ENCODE measurements at places on chromosomes 16 and 17.
A peak's percentile ranks its signal among the peaks of the same experiment; 100 is the strongest.

- no peak for DNase-seq
Observed at GRCh38 chr17:1077986-1078711, 81.2 kb downstream of the TIMM22 start.

GRCh38 chr16:28984619-28985135 lies at the start of gene LAT:
Gene LAT (plus strand): TSS chr16:28985052. CDS start chr16:28985418, 366 bp downstream.
- no peak for DNase-seq

- DNase-seq = no peak
Observed at GRCh38 chr16:3838600-3839401, 41.7 kb downstream of the CREBBP start.

DNA sequence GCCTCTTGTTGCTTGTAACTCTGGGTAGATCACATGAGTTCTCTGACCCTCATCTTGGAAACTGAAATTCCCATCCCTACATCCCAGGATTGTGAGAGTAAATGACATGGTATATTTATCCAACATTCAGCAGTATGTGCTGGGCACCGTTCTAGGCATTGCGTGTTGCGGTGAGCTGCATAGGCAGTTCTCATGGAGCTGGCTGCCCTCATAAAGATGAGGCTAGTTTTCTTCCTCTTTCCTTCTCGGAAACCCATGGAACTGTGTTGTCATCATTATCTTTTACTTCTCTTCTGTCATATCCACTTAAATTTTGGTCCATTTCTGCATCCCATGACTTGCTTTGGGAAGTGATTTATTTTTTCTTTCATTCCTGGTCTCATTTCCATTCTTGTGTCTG lies 17.2 kb downstream of the CMIP start:
- DNase-seq = no peak

- DNase-seq = no peak
Observed at GRCh38 chr16:19186408-19186807, 18.4 kb downstream of the SYT17 start.

DNA sequence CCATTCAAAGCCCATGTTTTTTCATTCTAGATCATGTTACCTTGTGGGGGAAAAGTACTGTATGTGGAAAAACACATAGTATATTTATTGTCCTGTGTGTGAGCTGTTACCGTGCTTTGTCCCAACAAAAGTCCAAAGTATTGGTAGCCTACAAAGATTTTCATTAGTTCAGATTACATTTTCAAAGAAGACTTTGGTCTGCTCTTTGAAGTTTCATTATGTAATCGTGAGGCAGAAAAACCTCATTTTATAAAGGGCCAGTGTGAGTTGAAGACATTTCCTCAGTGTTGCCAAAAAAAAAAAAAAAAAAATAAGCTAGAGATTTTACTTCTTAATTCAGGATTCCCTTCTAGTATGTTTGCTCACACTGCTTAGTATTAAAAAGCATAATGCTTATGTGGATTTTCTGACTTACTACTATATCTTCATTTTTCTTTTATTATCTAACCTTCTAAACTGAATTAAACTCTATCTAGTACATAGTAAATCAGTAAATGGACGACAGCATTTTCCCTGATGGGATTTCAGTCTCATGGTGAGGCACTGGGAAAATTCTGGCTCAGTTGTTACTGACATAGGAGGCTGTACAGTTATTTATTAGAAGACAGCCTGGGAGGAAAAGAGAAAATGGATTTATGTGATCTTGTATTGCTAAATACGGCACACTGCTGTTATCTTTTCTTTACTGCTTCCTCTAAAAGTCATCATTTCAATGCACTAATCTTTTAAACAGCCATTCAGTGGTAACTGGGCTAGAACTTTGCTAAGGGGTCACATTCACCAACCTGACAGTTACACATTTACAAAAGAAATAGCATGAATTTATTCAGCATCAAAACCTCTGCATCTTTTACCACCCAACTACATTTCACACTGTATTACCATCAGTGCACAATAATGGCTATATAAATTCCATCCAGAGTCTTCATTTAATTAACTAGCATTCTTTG lies 100.6 kb downstream of the STXBP4 start:
- no peak for DNase-seq

DNA sequence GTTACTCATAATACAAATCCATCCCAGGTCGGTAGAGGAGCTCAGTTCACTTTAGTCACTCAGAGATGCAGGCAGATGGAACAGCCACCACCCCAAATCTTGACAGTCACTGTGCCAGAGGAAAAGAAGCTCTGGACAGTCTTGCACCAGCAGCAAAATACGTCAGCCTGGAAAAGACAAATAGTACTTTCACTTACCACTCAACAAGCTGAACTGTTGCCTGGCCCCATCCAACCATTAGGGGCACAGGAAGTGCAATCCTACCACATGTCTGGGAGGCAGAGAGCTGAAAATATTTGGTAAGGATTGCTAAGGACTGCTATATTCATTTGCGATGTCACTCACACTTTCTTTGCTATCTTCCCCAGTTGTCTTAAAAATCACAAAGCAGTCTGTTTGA lies 239.1 kb upstream of the TOX3 start:
- DNase-seq = no peak

- no peak for DNase-seq
Observed at GRCh38 chr17:51289696-51290111, 29.4 kb downstream of the UTP18 start.

GRCh38 chr16:54236773-54237172 lies 49.8 kb downstream of the IRX3 start:
- DNase-seq = peak; percentile 46

GRCh38 chr17:15511142-15511541 lies 43.7 kb upstream of the CDRT4 start:
- no peak for DNase-seq

DNA sequence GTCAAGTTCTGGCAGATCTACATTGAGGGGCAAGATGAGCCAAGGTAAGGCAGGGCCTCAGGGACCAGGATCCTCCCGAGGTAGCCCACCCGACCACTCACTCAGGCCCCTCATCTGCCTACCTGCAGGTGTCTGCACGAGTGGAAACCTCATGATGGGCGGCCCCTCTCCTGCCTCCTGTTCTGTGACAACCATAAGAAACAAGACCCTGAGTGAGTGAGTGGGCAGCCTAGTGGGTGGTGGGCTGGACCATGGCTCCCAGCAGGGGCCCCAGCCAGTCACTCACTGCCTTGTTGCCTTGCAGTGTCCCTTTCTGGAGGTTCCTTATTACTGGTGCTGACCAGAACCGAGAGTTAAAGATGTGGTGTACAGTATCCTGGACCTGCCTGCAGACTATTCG lies 5.4 kb downstream of the EDC4 start:
- DNase-seq = no peak

- DNase-seq = no peak
Observed at GRCh38 chr16:71303938-71304337, 14.7 kb upstream of the CMTR2 start.

- DNase-seq = no peak
Observed at GRCh38 chr16:75138233-75138632, 10.1 kb upstream of the ZFP1 start.

DNA sequence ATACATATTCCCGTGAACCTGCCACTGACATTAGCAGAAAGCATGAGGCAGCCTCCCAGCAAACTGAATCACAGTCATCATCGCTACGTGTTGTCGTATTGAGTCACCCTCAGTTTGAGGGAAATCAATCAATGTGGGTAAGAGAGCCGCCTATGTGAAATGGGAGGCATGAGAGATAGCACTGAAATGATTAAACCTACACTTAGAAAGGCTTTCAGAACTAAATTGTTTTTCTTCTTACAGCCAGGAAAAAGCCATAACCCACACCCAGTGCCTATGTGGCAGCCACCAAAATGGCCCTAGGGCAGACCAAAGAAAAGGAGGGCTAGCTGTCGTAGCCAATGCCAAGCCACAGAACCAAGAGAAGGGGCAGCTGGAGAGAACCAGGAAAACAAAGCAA lies 90.5 kb downstream of the ADAMTS18 start:
- DNase-seq = no peak

DNA sequence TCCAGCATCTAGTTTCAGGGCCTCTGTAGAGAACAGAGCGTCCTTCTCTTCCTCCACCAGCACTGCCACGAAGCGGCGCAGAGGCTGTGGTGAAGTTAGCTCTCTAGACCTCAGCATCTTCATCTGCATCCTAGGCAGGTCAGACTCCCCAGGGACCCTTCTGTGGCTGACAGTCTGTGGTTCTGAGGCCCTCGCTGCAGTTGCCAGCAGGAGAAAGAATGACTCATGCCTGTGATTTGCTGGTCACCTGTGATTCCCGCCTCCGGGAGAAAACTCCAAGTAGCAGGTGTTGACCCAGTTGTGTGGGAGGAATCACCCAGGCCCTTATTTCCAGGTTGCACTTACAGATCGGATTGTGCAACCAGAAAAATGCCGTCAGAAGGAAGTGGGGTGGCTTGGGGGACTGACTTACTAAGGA lies 117.3 kb upstream of the CACNG5 start:
- DNase-seq = no peak

GRCh38 chr17:39209317-39210092 lies 9.4 kb downstream of the RPL19 start:
- DNase-seq = peak; percentile 62

DNA sequence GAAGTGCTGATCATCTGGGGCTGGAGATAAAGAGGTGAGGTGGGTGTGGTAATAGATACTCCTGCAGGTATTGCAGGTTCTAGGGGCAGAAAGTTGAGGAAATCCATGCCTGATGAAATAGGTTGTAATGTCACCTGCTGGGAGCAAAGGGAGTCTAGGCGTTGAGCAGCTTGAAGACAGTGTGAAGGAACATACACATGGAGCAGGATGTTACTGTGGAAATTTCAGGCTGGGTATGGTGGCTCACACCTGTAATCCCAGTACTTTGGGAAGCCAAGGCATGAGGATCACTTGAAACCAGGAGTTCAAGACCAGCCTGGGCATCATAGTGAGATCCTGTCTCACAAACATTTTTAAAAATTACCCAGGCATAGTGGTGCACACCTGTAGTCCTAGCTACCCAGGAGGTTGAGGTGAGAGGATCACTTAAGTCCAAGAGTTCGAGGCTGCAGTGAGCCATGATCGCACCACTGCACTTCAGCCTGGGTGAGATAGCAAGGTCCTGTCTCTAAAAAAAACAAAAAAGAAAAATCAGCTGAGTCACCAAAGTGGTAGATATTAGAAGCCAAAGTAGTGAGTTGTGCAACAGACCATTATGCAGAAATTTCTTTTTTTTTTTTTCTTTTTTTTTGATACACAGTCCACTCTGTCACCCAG lies 9.1 kb upstream of the CRYBA1 start:
- peak; percentile 55 for DNase-seq

- no peak for DNase-seq
Observed at GRCh38 chr16:15866451-15866850, 9.6 kb upstream of the MYH11 start.

DNA sequence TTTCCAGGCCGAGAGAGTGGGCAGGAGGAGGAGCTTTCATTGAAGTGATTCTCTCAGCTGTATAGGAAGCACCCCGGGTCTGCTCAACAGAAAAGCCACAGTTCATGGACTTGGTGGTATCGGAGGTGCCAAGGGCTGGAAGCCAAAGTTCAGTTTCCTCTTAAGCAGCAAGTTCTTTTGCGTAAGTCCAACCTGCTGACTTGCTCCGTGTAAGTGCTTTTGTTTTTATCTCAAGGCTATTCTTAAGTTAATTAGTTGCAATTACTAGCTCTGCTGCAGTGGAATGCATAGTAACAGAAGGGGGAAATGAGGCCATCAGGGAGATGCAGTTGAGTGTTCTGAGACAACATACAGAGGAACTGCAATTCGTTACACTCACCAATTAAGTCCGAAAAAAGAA lies 44.6 kb downstream of the SMIM36 start:
- DNase-seq = no peak

DNA sequence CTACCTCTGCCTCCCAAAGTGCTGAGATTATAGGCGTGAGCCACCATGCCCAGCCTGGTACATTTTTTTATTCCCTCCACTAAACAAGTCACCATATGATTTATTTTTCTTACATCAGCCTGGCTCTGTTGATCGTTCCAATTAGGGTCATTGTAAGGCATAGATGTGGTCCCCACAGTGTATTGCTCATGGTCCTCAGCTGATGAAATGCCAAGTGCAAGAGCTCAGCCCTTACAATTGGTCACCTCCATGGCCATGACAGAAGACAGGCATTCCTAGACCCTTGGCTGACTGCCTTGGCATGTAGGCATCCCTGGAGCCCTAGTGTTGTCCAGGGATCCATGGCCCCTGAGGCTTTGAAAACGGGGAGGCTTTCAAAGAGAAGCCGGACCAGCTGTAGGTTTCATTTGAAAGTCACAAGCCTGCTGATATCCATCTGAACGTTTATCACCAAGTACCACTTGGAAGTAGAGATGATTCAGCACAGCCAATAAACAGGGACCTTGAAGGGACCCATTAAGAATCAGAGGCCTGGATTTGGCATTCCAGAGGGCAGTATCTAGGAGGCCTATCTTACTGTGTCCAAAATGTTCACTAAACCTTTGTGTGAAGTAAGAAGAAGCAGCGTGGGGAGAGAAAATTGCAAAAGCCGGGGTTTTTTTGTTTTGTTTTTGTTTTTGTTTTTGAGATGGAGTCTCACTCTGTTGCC lies 20.6 kb upstream of the PRKCA start:
- no peak for DNase-seq

- DNase-seq = peak; percentile 62
Observed at GRCh38 chr17:2053380-2054261, 1.3 kb upstream of the HIC1 start.

DNA sequence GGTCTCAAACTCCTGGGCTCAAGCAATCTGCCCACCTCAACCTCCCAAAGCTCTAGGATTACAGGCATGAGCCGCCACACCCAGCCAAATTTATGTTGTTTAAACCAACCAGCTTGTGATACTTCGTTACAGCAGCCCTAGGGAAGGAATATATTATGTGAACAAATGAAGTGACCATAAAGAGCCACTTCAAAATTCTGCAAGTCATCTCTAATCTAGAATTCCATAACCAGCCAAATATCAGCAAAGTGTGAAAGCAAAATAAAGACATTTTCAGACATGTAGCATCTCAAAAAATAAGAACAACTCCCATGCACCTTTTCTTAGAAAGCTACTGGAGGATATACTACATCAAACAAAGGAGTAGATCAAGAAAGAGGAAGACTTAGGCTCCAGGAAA lies 36.0 kb downstream of the AIPL1 start:
- DNase-seq = no peak

- DNase-seq = no peak
Observed at GRCh38 chr16:82589407-82589806, 37.4 kb upstream of the CDH13 start.

DNA sequence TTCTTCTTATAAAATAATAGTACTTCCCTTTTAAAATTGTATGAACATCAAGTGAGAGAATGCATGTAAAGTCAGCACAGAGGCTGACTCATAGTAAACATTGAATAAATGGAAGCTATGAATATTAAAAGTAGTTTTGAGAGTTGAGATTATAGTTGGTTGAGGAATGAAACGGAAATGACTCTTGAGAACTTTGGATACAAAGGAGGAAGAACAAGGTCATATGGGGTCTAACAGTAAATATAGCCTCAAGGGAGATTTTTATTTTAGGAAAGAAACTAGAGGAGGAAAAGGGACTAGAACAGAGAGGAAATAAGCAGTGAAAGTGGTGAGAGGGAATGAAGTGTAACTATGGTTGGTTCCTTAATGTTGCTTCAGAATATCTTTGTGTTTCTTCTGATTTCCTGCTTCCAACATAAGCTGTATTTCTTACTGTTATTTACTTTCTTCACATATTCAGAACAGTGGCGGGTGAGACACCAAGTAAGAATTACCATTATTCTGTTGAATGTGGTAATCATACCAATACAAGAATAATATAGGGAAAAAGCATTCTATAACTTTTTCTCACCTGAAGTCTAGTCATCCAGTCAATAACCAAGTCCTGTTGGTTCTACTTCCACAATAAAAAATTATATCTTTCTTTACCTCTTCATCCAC lies 165.1 kb downstream of the CHD9 start:
- DNase-seq = peak; percentile 10

GRCh38 chr16:85330694-85331188 lies 218.5 kb upstream of the CIBAR2 start:
- peak; percentile 90 for DNase-seq

GRCh38 chr17:33749171-33749570 lies 456.1 kb upstream of the ASIC2 start:
- DNase-seq = no peak

All from AG08395 (cell line).